Stimulated activated CD4-positive, alpha-beta T cell treated with anti-CD3 and anti-CD28 coated beads, TNF-alpha, amount 100 ng/mL, for 4 hours (primary cell): ENCODE measurements at places on chromosomes 4 and X.

DNA sequence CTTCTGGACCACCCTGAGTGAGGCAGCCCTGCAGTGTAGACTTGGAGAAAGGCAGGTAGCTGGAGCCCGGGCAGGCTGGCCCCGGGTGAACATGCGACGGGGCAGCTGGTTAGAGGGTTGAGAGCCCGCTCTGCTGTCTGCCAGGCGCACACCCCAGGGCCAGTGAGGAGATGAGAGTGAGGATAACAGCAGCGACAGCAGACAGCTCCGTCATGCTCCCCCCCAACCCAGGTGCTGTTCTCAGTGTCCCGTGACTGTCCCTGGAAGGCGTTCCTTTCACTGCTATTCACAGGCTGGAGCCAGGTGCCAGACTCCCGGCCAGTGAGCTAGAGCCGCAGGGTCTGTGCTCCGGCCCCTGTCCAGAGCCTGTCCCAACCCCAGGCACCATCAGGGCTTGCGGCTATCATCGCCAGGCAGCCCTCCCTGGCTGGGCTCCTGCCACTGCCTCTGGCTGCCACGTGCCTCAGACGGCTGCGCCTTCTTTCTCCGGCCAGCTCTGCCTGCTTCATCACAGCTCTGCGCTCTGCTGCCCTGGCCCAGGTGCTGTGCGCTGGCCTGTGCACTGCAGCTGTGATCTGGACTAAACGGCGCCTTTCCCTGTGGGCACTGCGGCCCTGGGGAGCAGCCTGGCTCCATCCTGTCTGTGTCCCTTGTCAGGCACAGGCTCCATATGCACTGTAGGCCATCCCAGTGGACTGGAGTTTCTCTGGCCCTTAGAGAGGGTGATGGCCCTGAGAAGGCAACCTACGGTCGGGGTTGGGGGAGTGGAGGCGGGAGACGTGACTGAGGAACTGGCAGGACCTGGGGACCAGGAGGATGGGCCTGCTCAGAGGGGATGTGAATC is 19.8 kb downstream of the NSG1 start:
- no peak for DNase-seq

DNA sequence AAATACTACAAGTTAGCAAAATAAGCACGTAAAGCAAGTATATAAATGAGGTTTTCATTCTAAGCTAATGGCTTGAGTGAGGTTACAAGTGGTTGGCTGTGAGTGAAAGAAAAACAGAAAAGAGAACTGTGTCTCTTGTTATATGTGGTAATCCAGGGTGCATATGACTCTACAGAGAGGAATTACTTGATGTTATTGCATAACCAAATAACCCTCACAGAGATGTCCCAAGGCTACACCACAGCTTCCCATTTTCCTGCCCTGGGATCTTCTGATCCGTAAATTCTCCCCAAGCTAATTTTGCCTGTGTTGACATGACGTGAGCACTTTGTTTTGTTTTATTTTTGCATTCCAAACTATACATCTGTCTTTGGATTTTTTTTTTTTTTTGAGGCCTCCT is 470.0 kb upstream of the INTU start:
- DNase-seq, result no peak

DNA sequence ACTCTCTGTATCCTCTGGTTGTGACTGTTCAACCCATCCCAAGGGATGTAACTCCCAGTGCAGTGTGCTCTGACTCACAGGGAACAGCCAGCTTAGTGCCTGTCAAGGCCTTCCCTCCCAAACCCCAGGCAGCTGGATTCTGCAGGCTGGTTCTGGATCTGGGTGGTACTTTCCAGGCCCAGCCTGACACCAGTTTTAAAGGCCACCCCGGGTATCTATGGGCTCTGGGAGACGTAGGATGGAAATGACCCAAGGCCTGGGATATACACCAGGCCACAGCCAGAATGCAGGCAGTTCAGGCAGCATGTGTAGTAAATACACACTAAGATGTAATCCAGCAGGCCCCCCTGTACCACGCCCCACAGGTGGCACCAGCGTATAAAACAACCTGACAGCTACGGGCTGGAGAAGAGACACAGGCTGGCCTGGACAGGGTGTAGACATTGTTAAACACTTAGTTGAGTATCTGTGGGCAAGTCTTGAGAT is 64.2 kb downstream of the SPINK2 start:
- no peak for DNase-seq

- no peak for DNase-seq
Measured at GRCh38 chr4:20046179-20046578, 205.5 kb upstream of the SLIT2 start.

GRCh38 chrX:56794404-56795230 is 65.6 kb downstream of the NBDY start:
- DNase-seq, result no peak

- no peak for DNase-seq
Measured at GRCh38 chr4:22688236-22688635, 4.5 kb upstream of the GBA3 start.

- DNase-seq, result no peak
Measured at GRCh38 chrX:39592776-39593175, 505.0 kb downstream of the BCOR start.

- no peak for DNase-seq
Measured at GRCh38 chrX:109914114-109914849, 88.6 kb upstream of the TMEM164 start.

GRCh38 chr4:114654592-114654991 is 56.0 kb downstream of the UGT8 start:
- DNase-seq, result no peak

GRCh38 chrX:3271834-3272186 is 74.6 kb downstream of the MXRA5 start:
- DNase-seq, result no peak

DNA sequence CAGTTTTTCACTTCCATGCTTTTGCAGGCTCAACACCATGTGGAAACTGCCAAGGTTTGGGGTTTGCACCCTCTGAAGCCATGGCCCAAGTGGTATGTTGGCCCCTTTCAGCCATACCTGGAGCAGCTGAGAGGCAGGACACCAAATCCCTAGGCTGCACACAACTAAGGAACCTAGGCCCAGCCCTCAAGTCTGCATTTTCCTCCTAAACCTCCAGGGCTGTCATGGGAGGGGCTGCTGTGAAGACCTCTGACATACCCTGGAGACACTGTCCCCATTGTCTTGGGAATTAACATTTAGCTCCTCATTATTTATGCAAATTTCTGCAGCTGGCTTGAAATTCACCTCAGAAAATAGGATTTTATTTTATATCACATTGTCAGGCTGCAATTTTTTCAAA is 856.1 kb downstream of the TECRL start:
- DNase-seq, result no peak

DNA sequence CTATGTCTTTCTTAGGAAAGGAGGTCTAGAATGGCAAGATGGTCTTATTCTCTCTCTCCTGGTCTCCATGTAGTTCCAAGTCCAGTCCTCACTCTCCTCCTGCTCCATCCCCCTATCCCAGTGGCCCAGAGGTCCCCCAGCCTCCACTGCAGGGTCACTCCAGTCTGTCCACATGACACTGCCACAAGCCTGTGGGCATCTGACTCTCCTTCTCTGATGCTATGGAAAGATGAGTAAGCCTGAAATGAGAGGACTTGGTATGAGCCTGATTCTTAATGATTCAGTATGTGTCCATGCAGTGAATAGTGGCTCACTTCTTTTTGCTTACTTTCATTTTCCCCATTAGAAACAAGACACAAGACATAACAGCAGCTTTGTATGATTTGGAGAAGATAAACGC is 516.8 kb upstream of the ADGRL3 start:
- DNase-seq, result no peak

DNA sequence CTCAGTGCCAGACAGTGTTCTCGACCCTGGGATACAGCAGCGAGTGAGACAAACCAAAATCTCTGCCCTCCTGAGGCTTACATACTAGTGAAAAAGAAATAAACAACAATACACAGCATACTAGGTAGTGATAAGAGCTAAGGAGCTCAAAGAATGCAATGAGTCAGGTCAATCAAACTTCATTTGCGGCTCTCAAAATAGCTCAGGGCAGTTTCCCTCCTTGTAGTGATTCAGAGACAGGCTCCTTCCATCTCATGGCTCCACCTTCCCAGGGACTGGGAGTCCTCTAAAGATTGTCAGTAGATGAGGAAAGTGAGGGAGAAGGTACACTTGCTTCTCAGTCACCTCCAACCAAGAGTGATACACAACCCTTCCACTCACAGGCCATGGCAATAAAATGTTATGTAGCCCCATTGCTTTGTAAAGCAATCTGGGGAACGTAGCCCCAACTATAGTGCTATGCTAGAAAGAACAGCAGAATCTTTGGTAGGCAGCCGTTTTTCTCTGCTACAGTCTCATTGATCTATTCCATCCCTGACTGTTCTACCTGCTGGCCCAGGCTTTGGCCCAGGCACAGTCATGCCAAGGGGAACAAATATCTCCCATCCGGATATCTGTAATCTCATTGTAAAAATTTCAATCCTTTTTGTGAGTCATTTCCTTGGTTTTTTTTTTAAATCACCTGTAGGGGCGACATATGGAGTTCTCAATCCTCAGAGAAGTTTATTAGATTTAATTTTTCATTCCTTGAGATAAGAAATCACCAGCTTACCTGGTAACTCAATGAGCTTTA is 183.1 kb upstream of the S100G start:
- DNase-seq, result no peak

DNA sequence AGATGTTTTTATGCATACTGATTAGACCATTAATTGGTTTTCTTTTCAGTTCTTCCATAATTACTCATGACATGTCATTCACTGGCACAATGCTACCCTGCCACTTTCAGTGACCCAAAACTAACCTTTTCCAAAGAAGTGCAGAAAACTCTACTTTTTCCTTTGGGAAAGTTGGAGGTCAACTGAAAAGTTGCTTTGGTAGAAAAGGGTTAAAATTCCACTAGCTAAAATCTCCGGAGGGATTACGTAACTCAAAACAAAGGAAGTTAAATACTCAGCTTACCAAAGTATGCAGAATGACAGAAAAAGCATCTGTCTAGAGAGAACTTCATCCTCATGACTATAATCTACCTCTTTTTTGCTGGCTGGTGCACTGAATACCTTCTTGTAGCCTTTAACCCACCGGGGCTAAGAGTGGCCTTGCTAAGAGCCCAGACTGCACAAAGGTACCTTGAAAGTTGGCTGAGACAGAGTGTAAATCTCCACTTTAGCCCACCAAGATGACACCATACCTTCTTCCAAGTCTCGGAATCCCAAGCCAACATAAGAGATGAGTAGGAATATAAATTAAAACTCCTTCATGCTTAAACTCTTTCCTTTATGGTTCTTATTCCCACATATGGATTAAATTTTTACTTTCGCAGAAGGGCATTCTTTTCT is 1099.5 kb upstream of the INTU start:
- no peak for DNase-seq

- DNase-seq, result no peak
Measured at GRCh38 chr4:100008048-100008447, 58.0 kb upstream of the H2AZ1 start.

DNA sequence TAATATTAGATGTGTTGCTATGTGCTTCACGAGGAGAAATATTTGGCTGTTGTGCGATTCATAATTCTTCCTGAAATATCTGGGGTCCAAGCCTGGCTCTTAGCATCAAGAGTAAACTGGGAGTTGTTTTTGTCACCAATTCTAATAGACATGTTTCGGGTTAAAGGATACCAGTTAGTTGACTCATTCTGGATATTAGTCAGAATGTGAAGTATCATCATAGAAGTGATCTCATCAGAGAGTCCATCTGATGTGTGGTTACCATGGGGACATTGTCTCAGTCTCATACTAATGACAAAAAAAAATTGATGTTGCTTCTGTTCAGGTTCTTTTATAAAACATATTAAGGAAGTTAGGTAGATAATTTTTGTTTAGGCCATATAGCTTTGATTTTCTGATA is 57.2 kb upstream of the MTMR1 start:
- DNase-seq, result no peak

GRCh38 chrX:1425381-1425780 is 27.3 kb downstream of the ASMTL start:
- DNase-seq, result no peak

DNA sequence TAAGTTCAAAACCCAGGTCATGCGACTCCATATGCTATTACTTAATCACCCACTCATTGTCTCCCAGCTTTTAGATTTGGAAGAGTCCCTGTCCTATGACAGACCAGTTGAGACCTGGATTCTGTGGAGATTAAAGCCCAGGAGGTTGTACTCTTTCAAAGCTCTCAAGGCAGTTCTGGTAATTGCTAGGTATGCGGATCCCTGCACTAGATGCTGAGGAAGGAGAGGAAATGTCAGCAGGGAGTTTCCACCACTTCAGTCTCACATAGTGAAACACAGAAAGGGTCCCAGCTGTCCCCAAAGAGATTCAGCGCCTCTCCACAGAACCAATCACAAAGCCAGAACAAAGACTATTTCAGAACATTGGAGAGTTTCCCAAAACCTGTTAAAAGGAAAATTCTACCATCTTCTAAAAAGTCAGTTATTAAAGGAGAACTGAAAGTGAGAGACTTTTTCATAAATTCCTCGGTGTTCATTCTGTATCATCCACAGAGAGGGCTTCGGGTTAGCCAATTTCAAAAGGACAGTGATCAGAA is 53.4 kb downstream of the IRF2 start:
- no peak for DNase-seq

DNA sequence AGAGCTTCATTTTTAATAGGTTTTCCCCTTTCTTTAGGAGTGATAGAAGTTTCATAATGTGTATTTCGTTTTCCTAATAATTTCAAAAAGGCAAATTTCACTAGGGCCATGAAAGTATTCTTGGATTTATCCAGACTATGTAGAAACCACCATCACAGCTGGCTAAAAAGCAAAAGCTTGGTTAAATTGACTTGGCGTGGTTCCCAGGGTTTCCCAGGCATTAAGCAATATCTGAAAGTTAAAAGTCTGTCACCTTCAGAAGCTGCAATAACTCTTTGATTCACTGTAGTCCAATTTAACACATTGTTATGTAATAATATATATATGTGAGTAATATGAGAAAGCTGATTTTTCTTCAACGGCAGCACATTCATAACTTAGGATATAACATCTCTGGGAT is 38.3 kb downstream of the NDNF start:
- DNase-seq, result no peak

GRCh38 chrX:132738951-132739350 is 219.5 kb downstream of the HS6ST2 start:
- no peak for DNase-seq

DNA sequence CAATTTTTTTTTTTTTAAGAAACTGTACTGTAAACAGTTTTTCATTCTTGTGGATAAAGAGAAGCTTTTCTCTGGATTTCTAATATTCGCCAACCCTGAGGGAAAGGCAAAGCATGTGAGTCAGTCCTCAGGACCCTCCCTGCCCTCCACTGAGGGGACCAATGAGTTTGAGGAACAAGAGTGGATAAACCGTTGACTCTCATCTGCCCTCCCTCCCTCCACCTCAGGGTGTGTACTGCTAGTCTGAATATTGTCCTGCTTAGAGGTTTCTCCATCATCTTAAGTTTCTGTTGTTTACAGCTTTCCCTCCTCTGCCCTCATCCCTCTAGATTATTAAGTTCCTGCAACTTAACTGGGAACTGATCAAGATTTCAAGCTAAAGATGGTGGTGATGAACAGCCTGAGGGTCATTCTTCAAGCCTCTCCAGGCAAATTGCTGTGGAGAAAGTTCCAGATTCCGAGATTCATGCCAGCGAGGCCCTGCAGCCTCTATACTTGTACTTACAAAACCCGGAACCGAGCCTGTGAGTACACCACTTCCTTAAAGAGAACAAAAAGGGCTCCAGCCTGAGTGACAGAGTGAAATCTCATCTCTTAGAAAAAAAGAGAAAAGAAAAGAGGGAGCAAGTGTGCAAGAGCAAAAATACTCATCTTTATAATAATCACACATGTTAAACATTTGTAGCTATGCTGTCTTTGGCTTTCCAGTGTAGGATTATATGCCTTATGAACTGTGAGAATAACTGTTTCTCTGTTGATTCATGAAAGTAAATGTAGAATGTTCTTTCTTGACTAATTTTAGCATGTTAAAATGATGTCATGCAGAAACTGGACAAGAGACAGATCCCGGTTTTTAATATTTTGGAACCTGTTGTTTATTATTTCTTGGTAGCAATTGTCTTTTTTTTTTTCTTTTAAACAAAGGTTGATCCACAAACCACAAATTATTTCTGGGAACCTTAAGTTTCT is 11.9 kb downstream of the CA5B start:
- no peak for DNase-seq
